ENCODE measurements at places on chromosomes 5 and 9.

DNA sequence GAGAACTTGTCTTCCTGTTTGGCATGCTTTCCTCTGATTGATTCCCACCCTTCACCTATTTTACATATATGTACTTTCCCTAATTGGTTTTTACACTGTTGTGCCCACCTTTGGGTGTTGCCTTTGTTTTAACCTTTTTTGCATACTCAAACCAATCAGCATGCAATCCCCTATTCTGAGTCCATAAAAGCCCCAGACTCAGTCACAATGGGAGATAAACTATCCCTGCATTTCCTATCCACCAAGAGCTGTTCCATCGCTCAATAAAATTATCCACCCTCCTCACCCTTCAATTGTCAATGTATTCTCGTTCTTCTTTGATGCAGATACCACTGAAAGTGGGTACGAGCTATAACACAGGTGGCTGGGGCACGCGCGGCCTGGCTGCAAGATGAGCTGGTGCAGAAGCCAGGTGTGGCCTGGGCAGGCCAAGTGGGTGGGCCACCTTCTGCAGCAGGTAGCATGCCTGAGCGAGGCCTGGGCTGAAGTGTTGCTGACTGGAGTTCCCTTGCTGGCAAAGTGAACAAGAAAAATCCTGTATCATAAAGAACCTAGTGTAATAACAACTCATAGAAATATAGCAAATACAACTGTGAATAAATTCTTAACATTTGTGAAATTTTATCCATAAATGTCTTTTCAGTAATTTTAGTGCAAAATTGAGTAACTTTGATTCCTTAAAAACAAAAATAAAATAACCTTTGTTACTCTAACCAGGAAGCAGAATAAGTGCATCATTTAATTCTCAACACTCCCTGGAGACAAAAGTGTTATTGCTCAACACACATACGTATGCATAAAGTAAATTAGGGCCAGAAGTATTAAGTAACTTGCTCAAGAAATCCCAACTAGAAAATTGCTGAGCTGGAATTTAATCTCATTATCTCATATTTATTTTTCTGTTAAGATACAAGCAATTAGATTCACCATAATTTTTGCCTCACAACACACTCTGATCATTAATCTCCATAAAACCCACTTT lies 685.3 kb upstream of the EDIL3 start:
- no peak for DNase-seq

- DNase-seq, result no peak
Observed at GRCh38 chr9:134052941-134053340, 14.9 kb downstream of the BRD3 start.

- DNase-seq, result no peak
Observed at GRCh38 chr5:147208134-147208533, 26.7 kb upstream of the STK32A start.

DNA sequence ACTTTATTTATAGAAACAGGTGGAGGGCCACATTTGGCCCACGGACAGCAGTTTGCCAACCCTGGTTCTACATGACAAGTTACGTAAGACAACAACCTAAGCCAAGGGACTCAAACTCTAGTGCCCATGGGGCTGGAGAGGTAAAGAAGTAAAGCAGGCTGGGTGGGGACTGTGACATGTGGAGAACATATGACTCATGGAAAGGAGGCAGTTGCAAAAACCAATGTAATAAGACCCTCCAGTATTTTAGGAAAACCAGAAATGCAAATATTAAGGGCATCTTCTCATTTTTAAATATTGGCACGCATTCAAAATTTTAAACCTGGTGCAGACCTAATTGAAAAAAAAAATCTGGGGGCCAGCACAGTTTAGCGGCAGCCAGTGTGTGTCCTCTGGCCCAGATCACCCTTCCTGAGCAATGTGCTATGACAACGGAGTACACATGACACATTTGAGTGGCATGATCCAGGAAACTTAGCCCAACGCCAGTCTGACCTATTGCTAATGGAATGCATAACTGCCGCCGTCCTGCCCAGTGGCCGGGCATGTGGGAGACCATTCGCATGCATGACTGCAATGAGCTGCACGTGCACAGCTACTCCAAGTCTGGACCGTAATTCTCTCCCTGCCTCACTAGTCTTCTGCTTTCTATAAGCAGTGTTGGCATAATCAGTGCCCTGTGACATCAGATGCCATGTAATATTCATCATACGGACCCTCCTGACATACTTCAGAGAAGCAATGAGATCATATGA lies 97.2 kb downstream of the SH3TC2 start:
- DNase-seq, result no peak

GRCh38 chr5:24094081-24094679 lies 550.6 kb downstream of the CDH10 start:
- no peak for DNase-seq

GRCh38 chr9:38133595-38133994 lies 64.6 kb upstream of the SHB start:
- no peak for DNase-seq

DNA sequence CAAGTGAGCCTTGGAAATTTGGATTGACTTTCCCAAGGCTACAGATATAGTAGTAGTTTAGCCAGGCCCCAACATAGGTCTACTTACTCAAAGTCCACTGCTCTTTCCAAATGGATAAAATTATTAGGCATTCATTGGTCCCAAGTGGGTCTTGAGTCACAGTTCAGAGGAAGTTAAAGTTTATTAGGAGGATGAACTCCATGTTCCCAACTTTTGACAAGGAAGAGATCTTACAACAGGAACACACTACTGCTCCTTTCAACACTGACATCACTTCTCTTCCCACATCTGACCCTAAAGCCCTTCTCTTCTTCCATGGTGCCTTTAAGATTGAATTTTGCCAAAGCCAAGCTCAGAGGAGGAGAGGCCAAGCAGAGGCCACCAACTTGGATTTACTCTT lies 234.5 kb upstream of the TRIM32 start:
- DNase-seq, result no peak

GRCh38 chr9:124190761-124191160 lies 67.0 kb upstream of the NEK6 start:
- no peak for DNase-seq

DNA sequence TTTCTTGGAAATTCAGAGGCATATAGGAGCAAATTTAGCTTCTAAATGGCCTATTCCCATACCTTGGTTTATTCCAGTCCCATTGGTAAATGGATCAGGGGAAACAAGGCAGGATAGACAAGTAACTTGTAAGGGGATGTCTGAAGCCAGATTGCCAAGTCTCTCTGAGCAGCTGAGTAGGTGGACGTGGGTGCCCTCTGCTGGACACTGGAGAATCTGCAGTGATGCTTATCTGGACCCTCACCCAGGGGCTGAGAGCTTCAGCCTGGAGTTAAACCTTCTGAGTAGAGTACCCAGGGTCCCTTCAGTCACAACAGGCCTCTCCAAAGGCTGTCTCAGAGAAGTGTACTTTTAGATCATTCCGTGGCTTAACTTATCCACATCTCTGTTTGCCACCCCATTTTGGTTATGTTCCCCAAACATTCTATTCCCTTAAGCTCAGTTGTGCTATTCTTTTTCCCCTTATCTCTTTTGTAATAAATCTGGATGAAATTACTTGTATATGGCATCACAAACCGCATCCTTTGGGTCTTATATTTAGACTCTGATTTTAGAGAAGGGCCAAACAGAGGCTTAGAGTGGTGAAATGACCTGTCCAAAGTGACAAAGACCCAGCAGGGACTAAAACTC lies 218.3 kb upstream of the GLRA1 start:
- peak; percentile 71 for DNase-seq

- peak; percentile 32 for DNase-seq
Observed at GRCh38 chr9:100700689-100701318, 122.9 kb downstream of the CAVIN4 start.

- peak; percentile 3 for DNase-seq
Observed at GRCh38 chr5:110096419-110096818, 406.7 kb downstream of the MAN2A1 start.

GRCh38 chr5:171409164-171410136 lies 10.0 kb upstream of the FGF18 start:
- DNase-seq, result no peak

- peak; percentile 19 for DNase-seq
Observed at GRCh38 chr5:80346055-80346454, 26.3 kb downstream of the SPZ1 start.

DNA sequence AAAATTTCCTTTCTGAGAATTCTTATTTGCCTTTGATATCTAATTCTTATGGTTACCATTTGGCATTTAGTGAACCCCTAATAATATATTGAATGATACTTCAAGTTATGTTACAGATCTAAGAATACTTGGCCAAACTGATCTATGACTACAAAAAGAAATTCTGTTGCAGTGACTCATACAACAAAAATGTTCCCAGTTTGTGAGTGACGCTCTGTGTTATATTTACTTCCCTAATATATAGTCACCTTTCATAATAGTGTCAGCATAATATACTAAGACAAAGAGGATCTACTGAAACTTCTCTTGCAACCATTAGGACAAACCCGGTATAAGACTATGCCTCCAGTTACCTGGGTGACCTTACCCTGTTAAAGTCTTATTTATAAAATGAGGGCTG lies 216.9 kb upstream of the TLX3 start:
- peak; percentile 22 for DNase-seq

GRCh38 chr5:154191467-154192261 lies 1.1 kb downstream of the GALNT10 start:
- no peak for DNase-seq

DNA sequence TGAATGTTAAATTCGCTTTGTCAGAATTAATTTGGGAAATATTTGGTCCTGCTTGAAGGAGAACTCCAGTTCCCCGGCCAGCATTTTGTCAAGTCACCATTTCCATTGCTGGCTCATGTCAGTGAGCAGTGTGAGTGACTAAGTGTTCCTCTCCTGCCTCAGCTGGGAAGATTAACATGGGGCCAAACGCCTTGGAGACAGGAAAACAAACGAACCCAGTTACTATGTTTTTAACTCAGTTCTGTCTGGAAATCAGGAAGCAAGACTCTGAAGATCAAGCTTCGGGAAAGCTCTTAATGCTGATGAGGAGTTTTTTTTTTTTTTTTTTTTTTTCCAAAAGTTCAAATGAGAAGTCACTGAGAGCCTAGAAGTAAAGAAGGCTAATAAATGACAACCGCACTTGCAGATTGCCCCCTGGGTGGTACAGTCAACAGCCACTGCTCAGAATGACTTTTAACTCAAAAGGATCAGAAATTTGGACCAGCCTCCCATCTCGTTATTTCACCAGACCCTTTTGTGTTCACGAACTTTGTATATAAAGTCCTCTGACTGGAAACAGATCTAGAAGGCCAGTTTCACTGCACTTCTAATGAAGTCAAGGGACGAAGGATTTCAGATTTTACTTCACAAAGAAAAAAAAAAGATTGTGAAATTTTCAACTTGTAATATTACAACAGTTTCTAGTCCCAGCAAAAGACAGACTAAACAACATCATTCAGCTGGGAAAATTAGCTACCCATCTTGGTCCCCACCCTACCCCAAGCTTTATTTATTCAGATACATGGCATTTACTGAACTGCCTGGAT lies 121.3 kb downstream of the LHFPL2 start:
- peak; percentile 99 for DNase-seq

DNA sequence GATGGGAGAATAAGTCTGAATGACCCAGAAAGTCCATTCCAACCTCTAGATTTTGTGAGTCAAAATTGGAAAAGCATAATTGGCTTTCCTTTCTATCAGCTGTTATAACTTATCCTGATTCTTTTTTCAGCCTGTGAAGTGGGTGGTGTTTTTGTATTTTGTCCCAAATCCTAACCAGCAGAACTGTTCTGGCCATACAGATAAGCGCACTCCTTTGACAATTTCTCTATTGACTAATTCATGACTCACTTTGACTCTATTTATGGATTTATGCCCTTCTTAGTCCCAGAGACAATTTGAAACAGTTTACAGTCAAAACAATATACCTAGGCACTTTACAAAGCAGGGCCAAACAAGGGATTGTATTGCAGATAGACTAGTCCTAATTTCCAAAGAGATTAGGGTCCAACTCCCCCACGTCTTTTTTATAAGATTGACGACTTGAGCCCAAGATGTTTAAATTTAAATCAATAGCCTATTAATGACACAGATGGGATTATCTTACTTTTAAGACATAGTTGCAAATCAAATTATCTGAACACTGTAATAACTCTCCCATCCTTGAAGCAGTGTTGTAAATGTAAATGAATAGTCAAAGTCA lies 301.7 kb upstream of the SEMA6A start:
- DNase-seq, result no peak

All from suppressor macrophage (primary cell).